ENCODE measurements at places on chromosomes 3 and 15. TPM values are rescaled to one million over a fixed set of nuclear protein-coding genes. Genes with fewer than 3 reads are reported as not detected.

The RHOV gene
- 1.5 TPM for total RNA-seq

The SH2D7 gene
- total RNA-seq: not detected

- H3K27me3 ChIP-seq: no peaks in the 10 kb centered on the region
- no peak overlapping the region for H3K27ac ChIP-seq
- H3K4me3 ChIP-seq: no peak overlapping the region
Observed at GRCh38 chr15:56205061-56205876, 38.4 kb downstream of the RFX7 start.

The IMPDH2 gene
- 496 TPM for total RNA-seq

DNA sequence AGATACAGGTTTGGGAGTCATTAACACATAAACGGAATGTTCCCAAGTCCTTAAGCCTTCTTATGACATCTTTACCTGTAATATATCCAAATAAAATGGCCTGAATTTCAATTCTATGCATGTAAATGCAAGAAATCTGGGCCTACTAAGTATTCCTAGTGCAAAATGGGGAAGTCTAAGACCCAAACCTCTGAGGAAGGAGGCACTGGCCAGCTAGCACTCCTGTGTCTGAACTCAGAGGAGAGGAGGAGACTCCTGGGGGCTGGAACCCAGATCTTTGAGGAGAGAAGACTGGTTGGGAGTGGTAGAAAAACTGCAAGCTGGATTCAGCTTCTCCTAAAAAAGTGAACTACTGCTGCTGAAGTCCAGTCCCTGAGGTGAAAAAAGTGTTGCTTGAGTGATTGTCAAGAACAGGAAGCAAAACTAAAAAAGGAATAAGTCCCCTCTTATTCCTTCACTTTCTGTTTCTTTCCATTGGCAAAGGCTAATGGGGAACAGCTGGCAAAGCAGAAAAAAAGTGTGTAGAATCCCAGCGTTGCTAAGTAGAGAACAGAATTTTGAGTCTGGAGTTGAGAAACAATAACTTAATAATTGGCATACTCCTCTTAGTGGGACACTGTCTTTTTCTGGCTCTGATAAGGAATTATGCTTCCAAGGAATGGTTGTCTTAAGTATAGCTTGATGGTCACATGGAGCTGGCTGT lies 54.8 kb upstream of the ATP2C1 start:
- no peak overlapping the region for H3K4me3 ChIP-seq
- DNase-seq: no peak
- H3K4me1 ChIP-seq: peaks cover 7% of the 10 kb centered on the region

The UROC1 gene
- not detected for total RNA-seq

- H3K27ac ChIP-seq: no peak overlapping the region
- no peak for DNase-seq
- no peaks in the 10 kb centered on the region for H3K27me3 ChIP-seq
- no peaks in the 10 kb centered on the region for H3K36me3 ChIP-seq
Observed at GRCh38 chr3:83321891-83322290, 1560.4 kb upstream of the GBE1 start.

DNA sequence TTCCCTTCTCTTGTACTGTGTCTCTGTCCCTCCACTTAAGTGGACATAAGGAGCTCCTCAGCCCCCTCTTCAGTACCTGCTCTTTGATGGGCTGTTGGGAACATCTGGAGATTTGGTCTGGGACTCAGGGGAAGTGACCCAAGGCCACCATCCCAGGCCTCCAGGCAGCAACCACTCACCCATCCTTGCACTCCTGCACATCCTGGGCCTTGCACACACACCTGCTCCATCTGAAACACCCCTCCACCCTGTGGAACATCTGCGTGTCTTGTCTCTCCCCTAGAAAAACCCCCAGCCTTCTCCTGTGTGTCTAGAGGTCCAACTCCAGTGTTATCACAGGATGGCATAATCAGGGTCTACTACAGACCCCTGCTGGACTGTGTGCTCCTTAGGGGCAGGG lies 74.3 kb downstream of the ABTB1 start:
- DNase-seq: no peak
- no peaks in the 10 kb centered on the region for H3K36me3 ChIP-seq
- H3K4me1 ChIP-seq: peaks cover 13% of the 10 kb centered on the region
- H3K27ac ChIP-seq: no peak overlapping the region
- no peak overlapping the region for H3K4me3 ChIP-seq

DNA sequence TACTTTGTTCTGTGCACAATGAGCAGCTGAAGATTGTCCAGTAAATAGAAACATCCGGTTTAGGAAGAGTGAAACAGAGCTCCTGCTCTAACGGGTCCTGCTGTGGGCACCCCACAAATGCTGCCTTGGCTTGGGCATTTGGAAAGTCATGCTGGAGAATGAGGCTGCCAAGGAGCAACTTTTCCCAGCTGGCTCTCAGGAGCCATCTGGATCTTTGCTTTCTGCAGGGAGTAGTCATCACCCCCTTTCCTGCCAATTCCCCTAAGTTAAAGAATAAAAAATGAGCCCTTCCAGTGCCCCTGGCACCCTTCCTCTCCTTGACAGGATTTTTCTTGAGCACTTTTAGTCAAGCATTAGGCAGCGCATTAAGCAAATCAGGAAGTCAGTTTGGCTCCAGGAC lies 90.0 kb downstream of the FAM43A start:
- no peaks in the 10 kb centered on the region for H3K36me3 ChIP-seq
- H3K4me1 ChIP-seq: no peaks in the 10 kb centered on the region
- no peak overlapping the region for H3K4me3 ChIP-seq
- DNase-seq: no peak

- H3K36me3 ChIP-seq: peaks cover 20% of the 10 kb centered on the region
- H3K4me3 ChIP-seq: no peak overlapping the region
- no peak overlapping the region for H3K27ac ChIP-seq
- H3K4me1 ChIP-seq: peaks cover 6% of the 10 kb centered on the region
Observed at GRCh38 chr3:53192608-53193007, 31.6 kb downstream of the PRKCD start.

- no peaks in the 10 kb centered on the region for H3K36me3 ChIP-seq
- DNase-seq: no peak
- peaks cover 5% of the 10 kb centered on the region for H3K27me3 ChIP-seq
- no peak overlapping the region for H3K27ac ChIP-seq
- H3K4me3 ChIP-seq: no peak overlapping the region
Observed at GRCh38 chr3:64381367-64381766, 156.1 kb upstream of the PRICKLE2 start.

GRCh38 chr15:40343512-40343911 lies 2.8 kb upstream of the CCDC9B start:
- H3K4me1 ChIP-seq: peaks cover 3% of the 10 kb centered on the region
- DNase-seq: no peak
- H3K27me3 ChIP-seq: no peaks in the 10 kb centered on the region
- no peaks in the 10 kb centered on the region for H3K36me3 ChIP-seq
- no peak overlapping the region for H3K4me3 ChIP-seq
